Kidney glomerular epithelial cell (primary cell): ENCODE measurements at places on chromosomes 1 and 21.

DNA sequence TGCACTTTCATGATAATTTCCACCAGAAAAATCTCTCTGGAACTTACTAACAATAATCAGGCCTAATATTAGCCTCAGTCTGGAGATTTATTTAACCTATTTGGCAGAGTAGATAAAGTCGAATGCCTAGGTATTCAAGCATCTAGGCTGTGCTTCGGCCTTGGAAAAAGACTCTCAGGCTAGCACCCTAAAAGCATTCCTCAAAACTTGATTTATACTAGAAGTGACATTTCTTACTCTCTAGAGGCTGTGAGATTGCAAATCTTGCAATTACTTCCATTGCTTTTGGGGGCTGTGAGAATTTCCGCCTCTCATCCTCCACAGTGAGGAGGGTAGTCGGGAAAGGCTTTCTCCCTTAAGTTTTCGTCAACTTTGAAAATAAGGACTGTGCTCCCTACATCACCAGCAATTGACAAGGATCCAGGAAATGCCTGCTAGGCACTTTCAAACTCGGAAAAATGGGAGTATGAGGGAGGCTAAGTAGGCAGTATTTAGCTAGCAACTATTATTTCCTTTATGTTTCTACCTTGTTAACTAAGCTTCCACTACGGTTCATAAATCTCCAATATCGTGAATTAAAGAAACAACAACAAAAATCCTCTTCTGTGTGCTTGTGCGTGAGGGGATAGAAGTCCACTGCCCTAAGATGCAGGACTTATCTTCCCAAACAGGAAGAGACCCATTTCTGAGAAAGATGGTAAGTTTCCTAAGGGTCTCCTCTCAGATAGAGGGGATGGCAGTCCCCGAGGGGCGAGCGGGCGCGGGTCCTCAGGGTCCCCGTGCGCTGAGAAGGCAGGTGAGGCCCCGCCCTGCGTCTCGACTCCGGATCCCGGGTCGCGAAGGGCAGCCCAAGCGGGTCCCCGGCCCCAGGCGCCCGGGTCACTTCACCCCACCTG lies 1.1 kb upstream of the LMO4 start:
- no peak for DNase-seq

DNA sequence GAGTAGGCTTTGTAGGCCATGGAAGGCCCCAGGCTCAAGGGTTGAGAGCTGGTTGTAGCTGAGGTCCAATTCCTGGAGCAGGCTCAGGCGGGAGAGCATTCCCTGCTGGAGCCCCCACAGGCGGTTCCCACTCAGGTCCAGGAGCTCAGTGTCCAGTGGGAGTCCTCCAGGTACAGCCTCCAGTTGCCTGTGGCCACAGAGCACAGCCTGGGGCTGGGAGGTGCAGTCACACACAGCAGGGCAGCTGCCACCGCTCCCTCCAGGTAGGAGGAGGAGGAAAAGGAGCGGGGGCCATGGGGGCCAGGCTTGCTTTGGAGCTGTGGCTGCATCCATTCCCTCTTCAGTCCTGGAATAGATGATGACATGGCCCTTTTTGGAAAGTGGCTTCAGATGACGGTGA lies 2.8 kb downstream of the LINGO4 start:
- no peak for DNase-seq

- DNase-seq, result no peak
Measured at GRCh38 chr1:56627636-56628039, 17.5 kb upstream of the PRKAA2 start.

DNA sequence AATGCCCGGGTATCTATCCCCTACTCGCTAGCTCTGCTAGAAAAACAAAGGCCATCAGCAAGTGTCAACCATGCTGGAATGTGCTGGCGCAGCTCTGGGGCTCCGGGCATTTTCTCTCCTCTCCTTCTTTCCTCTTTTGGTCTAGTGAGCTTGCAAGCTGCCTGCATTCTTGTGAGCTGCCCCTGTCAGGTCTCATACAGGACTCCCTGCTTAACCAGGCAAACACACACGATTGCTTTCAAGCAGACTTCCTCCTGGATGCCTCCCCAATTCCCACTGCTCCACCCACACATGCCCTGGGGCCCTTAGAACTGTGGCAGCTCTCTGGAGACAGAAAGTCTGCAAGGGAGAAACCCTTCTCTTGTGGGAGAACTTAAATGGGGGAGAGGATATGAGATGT lies 35.7 kb upstream of the SUCO start:
- DNase-seq, result peak; percentile 81

- DNase-seq, result peak; percentile 48
Measured at GRCh38 chr1:247241691-247242090, 14.2 kb upstream of the VN1R5 start.

GRCh38 chr1:88519156-88519555 lies 164.9 kb upstream of the PKN2 start:
- no peak for DNase-seq

GRCh38 chr1:210244746-210245367 lies 12.3 kb downstream of the SERTAD4 start:
- peak; percentile 21 for DNase-seq

DNA sequence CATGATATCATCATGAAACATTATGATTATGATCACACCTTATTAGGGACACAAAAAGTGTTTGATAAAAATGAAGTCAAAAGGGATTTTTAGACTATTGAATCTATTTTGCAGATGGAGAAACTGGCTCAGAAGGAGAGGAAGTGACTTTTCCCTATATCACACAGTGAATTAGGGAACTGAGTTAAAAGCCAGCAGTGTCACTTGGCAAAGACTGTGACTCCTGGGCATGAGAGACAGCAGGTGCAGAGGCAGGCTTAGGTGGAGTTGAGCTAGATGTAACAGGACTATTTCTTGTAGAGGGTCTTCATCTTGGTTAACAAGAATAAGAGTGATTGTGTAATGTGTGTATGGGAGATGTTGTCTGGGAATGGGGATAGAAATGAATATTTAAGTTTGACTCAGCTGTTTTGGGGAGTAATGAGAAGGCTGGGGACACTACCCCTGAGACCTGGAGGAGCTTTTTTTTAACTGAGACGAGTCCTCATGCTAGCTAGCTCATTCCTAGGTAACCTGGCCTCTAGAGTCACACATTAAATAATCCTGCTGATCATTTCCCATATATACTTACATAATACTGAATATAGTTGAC lies 1.0 kb upstream of the CD84 start:
- no peak for DNase-seq

- DNase-seq, result no peak
Measured at GRCh38 chr1:180994262-180994661, 28.4 kb downstream of the STX6 start.

DNA sequence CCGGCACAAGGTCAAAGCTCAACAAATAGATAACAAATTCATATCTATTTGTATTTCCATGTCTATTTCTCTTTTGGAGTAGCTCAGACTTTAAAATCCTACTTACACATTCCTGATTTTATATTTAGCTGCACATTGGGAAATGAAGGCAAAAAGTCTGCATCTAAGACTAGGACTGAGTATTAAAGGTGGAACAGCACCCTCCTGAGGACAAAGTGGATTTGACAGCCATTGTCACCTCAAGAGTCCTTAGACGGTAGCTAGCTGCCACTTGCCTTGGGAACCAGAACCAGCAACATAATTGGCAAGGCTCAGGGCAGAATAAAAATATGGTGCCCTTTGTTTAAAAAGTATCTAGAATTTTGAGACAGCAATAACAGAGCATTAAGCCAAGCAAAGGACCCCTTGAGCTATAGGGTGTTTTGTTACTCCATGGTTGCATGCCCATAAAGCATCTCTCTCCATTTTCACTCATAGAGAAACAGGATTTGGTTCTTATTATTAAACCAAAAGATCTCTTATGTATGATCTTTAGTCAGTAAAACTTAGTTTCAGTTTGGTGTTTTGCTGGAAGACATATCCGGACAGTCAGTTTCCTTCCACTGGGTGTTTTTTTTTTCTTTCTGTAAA lies 30.0 kb upstream of the SGIP1 start:
- DNase-seq, result peak; percentile 43

GRCh38 chr1:65424573-65424889 lies 4.1 kb downstream of the LEPR start:
- no peak for DNase-seq

- DNase-seq, result no peak
Measured at GRCh38 chr1:100298512-100298911, 32.5 kb downstream of the RTCA start.

DNA sequence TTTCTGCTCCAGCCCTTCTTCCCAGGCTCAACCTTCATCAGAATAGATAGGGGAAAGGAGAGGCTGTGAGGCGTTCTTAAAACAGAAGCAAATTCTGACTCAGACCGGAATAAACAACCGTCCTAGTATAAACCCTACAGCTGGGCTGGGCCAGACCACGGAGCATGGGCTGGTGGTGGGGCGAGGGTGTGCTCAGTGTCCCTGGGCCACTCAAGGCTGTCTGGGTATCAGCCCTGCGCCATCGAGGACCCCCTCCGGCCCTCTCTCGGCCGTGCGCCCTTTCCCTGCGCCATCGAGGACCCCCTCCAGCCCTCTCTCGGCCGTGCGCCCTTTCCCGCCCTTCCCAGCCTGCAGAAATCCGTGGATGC lies 36.0 kb downstream of the CAPN2 start:
- DNase-seq, result peak; percentile 14

DNA sequence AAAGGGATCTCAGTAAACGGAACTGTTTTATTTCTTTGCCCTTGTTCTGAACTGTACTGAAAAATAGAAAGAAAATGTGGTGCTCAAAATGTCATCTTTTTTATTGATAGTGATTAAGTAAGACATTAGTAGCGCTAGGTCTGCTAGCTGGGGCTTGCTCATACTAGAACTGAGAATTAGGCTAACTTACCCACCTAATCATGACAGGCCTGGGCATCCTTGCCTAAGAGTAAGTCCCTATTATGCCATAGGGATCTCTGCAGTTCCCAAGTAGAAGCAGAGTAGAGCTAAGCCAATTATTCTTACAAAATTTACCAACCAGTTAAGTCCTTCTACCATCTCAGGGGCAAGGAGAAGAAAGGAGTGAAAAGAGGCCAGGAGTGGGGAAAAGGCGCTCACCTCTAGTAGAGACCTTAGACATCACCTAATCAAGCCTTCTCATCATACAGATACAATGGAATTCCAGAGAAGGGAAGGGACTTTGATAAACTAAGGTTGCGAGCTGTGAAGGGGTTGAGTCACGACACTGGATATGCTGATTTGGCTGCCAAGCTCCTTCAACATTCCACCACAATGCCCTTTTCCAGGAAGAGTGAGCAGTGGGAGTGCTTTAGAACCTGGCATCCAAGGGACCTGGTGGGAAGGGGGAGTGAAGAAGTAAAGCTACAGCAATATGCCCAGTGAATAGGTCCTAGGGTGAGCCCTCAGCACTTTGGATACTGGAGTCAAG lies 27.7 kb upstream of the RPTN start:
- peak; percentile 61 for DNase-seq

DNA sequence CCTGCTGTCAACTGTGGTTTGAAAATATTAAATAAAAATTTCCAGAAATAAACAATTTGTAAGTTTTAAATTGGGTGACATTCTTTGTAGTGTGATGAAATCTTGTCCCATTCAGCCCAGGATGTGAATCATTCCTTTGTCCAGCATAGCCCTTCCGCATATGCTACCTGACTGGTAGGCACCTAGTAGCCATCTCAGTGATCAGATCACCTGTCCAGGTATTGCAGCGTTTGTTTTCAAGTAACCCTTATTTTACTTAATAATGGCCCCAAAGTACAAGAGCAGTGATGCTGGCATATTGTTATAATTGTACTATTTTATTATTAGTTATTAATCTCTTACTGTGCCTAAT lies 351.6 kb upstream of the B3GALT2 start:
- DNase-seq, result no peak

DNA sequence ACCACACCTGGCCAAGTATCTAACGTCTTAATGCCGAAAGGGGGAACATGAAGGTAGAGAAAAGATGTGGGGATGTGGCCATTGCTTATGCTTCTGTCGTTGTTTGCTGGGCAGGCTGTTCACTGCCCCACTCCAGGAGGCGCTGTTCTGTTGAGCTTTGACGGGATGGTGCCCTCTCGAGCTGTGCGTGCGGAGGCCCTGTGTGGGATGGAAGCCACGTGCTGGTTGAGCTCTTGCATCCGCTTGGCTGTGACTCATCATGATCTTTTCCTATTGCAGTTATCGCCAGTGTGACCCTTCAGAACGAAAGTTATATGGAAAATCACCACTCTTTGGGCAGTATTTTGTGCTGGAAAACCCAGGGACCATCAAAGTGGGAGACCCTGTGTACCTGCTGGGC lies 26.3 kb downstream of the MTARC1 start:
- DNase-seq, result no peak

DNA sequence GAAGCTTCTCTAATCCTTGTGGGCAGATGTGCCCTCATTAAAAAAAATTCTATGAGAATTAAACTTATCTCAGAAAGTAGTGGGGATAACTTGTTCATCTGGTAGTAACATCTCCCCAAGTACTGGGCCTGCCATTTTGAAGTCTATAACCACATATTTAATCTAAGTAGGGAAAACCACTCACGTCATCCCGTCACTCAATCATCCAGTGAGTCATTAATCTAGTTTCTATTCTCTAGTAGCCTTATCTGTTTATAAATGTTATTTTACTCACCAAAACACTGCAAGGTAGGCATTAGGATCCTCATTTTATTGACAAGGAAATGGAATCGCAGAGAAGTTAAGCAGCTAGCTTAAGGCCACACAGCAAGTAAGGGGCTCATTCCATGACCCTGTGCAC lies 221.9 kb downstream of the ATG4C start:
- DNase-seq, result no peak

- no peak for DNase-seq
Measured at GRCh38 chr1:221187174-221187573, 307.9 kb downstream of the HLX start.

GRCh38 chr1:161089251-161089924 lies at the start of gene NECTIN4:
TSS of gene NECTIN4 (minus strand) at chr1:161089558. CDS start at chr1:161089296, 262 bp downstream.
- DNase-seq, result no peak

GRCh38 chr1:76336931-76337371 lies 262.4 kb downstream of the ST6GALNAC3 start:
- no peak for DNase-seq

DNA sequence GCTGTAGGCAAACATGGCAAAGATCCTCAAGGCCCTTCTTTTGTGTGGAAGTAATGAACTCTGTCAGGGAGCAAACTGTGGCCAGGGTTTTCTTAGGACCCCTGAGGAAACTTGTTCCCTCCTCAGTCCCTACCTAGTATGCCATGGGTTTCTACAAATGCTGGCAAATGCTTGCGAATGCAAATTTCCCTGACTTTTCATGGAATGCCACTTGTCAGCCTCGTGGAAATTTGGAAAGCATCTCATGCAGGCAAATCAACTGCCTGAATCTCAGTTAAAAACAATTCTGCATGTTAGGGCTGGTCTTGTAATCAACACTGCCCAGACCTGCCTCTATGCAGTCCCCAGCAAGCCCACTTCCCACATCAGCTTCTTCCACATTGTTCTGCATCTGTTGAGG lies 334.9 kb upstream of the AJAP1 start:
- DNase-seq, result no peak

GRCh38 chr21:27802816-27803475 lies 836.1 kb upstream of the ADAMTS5 start:
- no peak for DNase-seq

- DNase-seq, result peak; percentile 8
Measured at GRCh38 chr21:17554679-17555465, 42.0 kb downstream of the CXADR start.

- DNase-seq, result no peak
Measured at GRCh38 chr1:116825207-116825719, 71.0 kb downstream of the CD2 start.

GRCh38 chr1:156848461-156849150 lies 10.3 kb downstream of the INSRR start:
- no peak for DNase-seq
